Fibroblast of villous mesenchyme (primary cell): ENCODE measurements at places on chromosomes 2 and 18. TPM values are rescaled to one million over a fixed set of nuclear protein-coding genes. Genes with fewer than 3 reads are reported as not detected.

GRCh38 chr2:20430035-20430434 is 16.8 kb upstream of the RHOB start:
- DNase-seq, result no peak

GRCh38 chr2:25981596-25982272 is 563 bp downstream of the KIF3C start:
- DNase-seq, result peak; percentile 21

The MBD5 gene
- total RNA-seq, result 20.6 and 35.0 TPM in 2 replicates

DNA sequence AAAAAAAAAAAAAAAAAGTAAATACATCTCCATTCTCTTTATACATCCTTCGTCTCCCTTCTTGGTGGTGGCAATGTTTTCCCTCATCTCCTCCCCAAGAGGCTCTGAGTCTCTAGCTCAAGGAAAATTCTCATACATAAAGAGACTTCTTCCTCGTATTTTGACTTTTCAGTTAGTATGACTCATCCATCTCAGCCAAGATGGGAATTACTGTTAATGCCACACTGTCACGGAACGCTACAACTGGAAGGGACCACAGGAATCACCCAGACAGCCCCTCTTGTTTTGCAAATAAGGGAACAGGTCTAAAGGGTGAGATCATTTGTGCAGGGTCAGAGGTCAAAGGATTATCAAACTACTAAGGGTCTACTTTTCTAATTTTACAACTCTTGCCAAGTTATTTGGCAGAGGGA is 19.5 kb downstream of the NFE2L2 start:
- DNase-seq, result peak; percentile 81

DNA sequence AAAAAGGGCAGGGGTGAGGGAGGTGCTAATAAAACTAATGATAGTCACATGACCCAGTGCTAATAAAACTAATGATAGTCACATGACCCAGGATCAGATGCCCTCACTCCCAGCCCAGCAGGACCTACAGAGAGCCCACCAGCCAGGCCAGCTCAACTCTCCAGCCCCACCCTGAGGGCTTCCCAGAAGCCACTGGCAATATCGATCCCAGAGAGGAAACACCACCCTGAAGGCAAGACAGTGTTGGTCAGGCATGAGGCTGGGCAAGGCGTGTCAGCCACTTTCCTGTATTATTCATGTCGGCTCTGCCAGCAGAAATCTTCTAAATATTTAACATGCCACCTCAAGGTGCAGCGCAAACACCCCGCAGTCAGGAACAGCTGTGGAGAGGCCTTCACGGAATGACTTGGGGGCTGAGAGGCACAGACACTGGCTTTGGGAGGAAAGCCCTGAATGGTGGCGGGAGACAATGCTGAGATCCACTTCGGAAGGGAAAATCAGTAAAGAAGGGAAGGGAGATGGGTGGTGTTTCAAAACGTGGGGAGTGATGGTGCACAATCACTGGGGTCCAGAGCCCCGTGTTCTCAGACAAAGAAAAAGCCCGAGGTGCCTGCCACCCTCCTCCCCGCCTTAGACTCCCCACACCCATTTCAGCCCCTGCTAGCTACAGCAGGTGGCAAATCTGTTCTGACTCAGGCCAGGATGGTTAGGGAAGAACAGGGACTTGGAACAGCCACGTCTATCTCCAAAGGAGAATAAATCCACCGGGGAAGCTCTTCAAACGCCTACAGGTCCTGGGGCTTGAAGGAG is 1.4 kb downstream of the REEP1 start:
- DNase-seq, result no peak

- DNase-seq, result no peak
These were observed 265.1 kb downstream of the GLI2 start for GRCh38 chr2:121000804-121001203.

The SULT1C3 gene
- total RNA-seq, result not detected in 2 replicates

DNA sequence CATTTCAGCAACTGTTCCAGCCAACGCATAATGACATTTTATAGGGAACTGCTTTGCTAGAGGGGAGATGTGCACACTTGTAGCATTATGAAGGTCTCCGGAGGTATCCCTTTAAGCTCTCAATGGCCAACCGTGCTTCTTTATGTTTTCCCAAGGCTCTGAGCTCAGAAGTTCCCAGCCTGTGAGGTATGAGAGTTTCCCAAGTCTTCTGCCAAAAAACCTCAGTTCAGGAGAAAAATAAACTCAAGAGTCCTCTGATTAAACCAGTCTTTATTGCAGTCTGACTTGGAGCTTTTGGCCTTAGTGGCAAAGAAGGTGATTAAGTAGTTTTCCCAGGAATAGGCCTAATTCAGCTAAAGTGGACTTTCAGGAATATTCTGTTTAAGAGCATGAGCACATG is 35.4 kb upstream of the ZNF532 start:
- no peak for DNase-seq

DNA sequence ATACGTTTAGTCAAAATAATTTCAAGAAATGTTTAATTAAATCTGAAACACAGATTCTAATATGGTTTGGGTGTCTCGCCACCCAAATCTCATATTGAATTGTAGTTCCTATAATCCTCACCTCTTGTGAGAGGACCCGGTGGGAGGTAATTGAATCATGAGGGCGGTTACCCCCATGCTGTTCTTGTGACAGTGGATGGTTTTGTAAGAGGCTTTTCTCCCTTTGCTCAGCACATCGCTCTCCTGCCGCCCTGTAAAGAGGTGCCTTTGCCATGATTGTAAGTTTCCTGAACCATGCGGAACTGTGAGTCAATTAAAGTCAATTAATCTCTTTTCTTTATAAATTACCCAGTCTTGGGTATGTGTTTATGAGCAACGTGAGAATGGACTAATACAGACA is 1045.1 kb upstream of the POU3F3 start:
- no peak for DNase-seq

The UGT1A9 gene
- not detected in 2 replicates for total RNA-seq

GRCh38 chr2:195359043-195359735 is 297.8 kb upstream of the SLC39A10 start:
- DNase-seq, result no peak

The ZNF804A gene
- total RNA-seq, result 5.8 and 10.8 TPM in 2 replicates

GRCh38 chr2:55025082-55025481 is 25.2 kb downstream of the RTN4 start:
- DNase-seq, result no peak

GRCh38 chr18:63888470-63889190 is 1.1 kb downstream of the SERPINB2 start:
- DNase-seq, result peak; percentile 32

The SERPINB2 gene
- total RNA-seq, result 18.0 and 22.9 TPM in 2 replicates

- DNase-seq, result peak; percentile 21
These were observed 67.6 kb downstream of the FEZ2 start for GRCh38 chr2:36530178-36530982.

DNA sequence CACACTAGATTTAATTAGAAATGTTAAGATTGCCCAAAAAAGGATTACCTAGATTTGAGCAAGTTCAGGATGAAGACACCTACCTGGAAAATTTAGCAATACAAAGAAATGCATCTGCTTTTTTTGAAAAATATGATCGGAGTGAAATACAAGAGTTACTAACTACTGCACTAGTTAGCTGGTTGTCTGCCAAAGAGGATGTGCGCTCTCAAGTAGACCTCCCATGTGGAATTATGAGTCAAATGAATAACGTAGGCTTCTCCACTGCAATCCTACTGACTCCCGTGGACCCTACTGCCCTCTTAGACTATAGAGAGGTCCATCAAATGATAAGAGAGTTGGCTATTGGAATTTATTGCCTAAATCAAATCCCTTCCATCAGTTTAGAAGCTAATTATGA is 2.0 kb downstream of the ANKAR start:
- DNase-seq, result no peak
